CD4-positive, alpha-beta T cell treated with Interleukin-4 for 1 hour (primary cell): ENCODE measurements at places on chromosomes 7 and 10.

DNA sequence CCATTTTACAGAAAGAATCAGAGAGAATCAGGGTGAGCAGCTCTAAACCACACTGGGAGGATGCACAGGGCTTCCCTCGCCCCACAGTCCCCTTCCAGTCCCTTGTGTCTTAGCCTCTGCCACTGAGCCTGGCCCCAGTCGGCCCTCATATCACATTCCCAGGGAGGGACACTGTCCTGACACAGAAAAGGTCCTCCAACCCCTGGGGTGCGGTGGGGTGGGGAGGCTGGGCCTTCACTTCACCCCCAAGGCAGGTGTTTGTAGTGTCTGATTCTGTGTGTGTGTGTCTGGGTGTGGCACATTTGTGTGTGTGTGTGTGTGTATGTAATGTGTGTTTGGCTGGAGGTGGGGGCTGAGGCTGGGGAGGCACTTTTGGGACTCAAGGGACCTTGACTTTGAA is 1.8 kb upstream of the KCP start:
- no peak for DNase-seq

DNA sequence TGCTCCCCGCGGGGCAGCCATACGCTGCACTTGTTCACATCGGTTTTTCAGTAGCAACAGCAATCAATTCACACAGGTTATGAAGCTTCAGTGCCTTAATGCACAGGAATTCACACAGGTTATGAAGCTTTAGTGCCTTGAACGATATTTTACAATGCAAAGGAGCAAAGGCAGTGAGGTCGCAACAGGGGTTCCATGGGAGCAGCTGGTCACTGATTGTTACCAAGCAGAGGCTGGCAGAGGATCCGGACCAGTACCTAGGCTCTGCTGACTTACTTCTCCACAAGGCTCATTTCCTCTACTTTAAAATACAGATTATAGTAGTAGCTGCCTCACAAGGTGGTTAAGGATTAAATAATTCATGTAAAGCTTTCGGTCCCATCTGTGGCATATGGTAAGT is 95.2 kb upstream of the ODAD2 start:
- DNase-seq, result no peak

GRCh38 chr10:122311716-122312115 is 40.6 kb downstream of the BTBD16 start:
- no peak for DNase-seq

GRCh38 chr10:20981419-20981953 is 84.4 kb upstream of the NEBL start:
- DNase-seq, result no peak

DNA sequence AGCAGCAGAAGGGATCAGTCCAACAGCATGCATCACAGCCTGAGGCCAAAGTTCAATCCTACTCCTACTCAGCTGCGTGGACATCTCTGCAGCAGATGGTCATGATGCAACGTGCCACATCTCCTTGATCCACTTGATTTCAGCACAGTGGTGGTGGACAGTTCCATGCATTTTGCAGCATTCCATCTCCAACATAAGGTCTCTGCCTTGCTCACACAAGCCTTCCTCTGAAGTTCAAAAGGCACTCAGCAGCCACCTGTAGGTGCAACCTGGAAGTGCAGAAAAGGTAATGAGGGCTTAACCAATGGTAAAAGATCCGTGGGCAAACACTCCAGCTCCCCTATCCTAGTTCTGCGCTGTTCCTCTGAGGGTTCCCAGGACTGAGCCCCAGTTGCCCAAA is 57.5 kb upstream of the CHCHD3 start:
- no peak for DNase-seq

- DNase-seq, result no peak
Observed at GRCh38 chr10:76017026-76017732, 585.8 kb downstream of the LRMDA start.

GRCh38 chr7:8480527-8480926 is 47.1 kb downstream of the NXPH1 start:
- no peak for DNase-seq

DNA sequence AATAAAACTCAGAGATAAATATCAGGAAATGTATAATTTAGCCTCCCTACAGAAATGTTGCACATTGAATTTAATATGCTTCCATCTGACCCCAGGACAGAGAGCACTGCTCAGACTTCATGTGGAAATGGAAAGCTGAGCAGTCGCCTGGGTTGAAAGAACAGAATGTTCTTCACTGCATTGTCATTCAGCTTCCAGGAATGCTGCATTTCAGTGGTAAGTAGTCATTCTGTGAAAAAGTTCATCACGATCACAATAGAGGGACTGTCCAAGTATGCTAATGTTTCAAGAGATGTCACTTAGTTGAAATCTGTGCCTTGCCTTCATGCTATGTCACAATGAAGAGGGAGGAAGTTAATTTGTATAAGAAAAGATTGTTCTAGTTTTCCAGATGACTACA is 147.3 kb downstream of the NRCAM start:
- no peak for DNase-seq

DNA sequence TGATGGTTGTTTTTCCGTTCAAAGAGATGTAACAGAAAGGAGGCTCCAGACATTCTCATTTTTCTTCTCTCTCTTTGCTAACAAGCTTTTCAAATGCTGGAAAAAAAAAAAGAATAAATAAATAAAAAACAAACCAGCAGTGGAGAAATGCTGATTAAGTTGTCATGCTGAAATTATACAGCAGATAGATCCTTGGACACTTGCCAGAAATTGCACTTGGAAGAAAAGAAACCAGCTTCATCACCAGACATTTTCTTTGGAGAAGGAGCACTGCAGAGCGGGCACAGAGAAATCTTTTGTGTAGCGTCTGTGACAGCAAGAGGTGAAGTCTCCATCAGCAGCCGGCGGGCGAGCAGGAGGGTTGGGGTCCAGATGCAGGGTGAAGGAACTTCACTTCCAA is 55.8 kb downstream of the CLRN3 start:
- no peak for DNase-seq

GRCh38 chr10:121631365-121632029 is 33.3 kb upstream of the FGFR2 start:
- DNase-seq, result no peak

GRCh38 chr7:50292165-50292757 is 12.3 kb upstream of the IKZF1 start:
- DNase-seq, result no peak

DNA sequence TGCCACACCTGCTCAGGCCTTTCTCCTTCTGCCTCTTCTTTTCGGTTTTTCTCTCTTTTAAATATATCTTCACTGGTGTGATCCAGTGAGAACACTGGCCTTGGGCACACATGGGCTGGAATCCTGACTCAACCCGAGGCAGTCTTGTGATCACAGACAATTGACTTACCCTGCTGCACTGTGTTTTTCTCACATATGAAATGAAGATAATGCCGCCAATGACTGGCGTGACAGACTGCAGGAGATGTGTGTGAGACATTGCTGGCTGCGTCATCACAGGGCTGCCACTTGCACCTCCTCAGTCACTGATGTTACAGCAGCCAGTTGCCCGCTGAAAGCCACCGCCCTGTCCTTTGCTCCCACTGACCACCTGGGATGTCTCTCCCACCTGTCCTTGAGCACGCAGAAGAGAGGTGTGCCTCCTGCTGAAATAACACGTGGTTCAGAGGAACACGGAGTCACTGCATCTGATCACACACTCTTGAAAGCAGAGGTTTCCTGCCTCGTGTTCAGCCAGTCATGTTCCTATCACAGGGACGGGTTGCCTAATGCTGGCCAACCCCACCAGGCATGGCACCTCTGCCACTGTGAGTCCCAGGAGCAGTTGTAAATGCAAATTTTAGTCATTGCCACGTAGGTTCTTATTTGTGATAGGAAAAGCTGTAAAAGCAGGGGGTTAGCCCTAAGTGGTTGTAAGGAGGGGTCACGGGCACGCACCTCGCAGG is 124.6 kb upstream of the LANCL2 start:
- no peak for DNase-seq

- DNase-seq, result no peak
Observed at GRCh38 chr10:74117738-74118137, 32.9 kb downstream of the AP3M1 start.

DNA sequence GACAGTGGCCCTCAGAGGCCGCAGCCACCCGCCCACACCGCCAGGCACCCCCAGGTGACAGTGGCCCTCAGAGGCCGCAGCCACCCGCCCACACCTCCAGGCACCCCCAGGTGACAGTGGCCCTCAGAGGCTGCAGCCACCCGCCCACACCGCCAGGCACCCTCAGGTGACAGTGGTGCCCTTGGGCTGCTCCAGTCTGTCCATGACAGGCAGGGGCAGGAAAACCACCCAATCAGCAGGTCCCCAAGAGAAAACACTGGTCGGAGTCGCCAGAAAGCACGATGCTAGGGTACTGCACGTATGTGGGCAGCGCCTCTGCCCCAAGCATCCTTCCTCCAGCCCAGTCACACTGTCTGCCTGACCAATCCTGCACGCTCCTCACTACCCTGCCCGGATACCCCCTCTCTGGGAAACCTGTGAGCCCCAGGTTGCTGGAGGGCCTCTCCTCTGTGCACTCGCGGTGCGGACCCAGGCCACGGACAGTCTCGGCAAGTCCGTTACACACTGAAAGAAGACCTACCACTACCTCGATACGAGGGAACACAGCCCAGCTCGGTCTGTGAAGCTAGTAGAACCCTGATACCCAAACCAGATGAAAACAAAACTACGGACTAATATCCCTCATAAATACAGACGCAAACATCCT is 11.7 kb upstream of the GPR146 start:
- no peak for DNase-seq
